Colonic mucosa (tissue), 4 donors: ENCODE measurements at places on chromosomes 6 and 20. TPM values are rescaled to one million over a fixed set of nuclear protein-coding genes. Genes with fewer than 3 reads are reported as not detected.

GRCh38 chr20:55855052-55855451, 150.3 kb downstream of the CBLN4 start:
- DNase-seq, result no peak

GRCh38 chr20:25552977-25553376, 32.4 kb downstream of the NINL start:
- no peak for DNase-seq

- no peak for DNase-seq
These were observed 553.8 kb upstream of the PTCHD4 start for GRCh38 chr6:48664826-48665225.

Gene HAO1
- total RNA-seq, result not detected
